ENCODE measurements at places on chromosomes 7 and 10. TPM values are rescaled to one million over a fixed set of nuclear protein-coding genes. Genes with fewer than 3 reads are reported as not detected.

- no peak for DNase-seq
These were observed 181.7 kb downstream of the PTEN start for GRCh38 chr10:88045096-88045495.

- no peak for DNase-seq
These were observed 23.1 kb downstream of the WNT8B start for GRCh38 chr10:100485801-100486495.

DNA sequence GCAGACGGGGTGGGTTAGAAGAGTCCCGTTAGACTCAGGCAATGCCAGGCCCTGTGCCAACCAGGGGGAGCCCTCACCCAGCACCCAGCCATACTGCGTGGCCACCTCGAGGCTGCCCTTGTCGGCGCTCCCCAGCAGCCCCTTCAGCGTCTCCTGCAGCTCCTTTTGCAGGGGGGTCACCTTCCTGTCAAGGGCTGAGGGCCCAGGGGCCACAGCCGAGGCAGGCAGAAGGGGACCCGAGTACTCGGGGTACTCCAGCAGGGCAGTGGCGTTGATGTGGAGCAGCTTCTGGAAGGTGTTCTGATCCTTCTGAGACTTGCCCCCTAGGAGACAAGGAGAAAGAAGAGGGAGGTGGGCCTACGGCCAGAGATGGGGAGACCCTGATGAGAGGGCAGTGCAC, 9.7 kb downstream of the TBRG4 start:
- DNase-seq: no peak

TAS2R5 gene
- 5.1 TPM for total RNA-seq

DNA sequence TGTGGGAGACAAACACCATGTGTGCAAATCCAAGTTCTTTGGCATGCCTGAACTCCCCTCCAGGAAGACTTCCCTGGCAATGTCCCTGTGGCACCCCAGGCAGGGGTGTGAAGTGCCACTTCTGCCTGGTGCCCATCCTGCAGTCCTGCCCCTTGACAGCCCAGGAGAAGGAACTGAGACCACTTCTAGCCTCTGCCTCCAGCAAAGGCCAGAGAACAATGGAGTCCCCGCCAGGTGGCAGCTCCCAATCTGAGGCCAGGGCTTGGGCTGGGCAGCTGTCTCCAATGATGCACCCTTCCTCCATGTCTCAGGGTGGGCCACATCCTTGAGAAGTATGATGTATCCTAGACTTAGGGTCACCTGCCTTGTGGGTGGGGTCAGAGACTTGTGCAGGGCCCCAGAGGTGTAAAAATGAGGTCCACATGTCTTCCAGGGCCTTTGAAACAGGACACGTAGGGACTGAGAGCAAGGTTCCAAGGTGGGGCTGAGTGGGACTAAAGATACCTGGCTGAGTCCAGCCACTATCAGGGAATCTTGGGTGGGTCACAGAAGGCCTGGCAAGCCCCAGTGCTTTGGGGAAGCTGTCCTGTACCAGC, 5.5 kb downstream of the FXYD4 start:
- peak; percentile 30 for DNase-seq

LHFPL3 gene
- total RNA-seq: 9.6 TPM

DNA sequence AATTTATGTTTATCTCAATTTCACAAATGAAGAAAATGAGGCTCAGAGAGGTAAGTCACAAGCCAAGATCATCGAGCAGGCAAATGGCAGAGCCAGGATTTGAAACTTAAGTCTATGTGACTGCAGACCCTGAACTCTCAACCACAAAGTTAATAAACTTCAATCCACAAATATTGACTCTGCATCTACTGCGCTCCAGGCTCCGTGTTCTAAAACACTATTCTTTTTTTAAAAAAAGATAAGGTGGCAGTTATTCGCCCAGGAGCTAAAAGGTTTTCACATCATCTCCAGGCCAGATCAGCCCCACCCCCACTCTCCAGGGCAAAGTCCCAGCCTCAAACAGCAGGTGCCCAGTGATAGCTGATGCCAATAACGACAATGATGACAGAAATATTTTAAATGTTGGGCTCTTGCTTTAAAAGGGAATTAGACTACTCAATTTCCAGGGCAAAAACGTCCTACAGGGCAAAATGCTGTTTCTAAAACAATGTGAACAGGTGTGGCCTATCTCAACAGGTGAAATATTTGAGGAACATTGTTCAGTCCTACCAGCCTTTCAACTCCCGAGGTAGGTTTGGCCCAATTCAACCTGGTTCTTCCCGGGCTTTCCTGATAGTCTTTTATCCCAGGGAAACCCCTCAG, 85.2 kb downstream of the SORBS1 start:
- DNase-seq: no peak

DNA sequence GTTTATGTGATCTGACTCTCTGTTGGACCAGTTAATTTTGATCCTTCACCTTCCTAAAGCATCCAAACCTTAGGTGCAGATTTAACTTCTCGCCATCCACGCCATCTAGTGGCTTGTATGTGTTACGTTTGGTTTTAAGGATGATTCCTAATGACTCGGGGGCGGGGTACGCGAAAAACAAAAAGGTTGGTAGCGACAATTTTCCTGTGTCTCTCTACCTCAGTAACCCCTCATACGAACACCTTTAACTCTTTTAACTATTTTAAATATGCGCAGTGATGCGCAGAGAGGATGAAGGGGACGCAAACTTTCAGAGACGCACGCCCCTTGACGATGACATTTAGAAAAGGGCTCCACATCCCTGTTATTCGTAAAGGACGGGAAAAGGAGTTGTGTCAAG, 714 bp upstream of the KCND2 start:
- no peak for DNase-seq

MSMB gene
- total RNA-seq: not detected

CHAT gene
- not detected for total RNA-seq

AS3MT gene
- total RNA-seq: 2.8 TPM

- DNase-seq: peak; percentile 7
These were observed 6.7 kb upstream of the GRID1 start for GRCh38 chr10:86373251-86373650.

GRCh38 chr7:21850531-21851285, 95.0 kb downstream of the CDCA7L start:
- DNase-seq: no peak

DNA sequence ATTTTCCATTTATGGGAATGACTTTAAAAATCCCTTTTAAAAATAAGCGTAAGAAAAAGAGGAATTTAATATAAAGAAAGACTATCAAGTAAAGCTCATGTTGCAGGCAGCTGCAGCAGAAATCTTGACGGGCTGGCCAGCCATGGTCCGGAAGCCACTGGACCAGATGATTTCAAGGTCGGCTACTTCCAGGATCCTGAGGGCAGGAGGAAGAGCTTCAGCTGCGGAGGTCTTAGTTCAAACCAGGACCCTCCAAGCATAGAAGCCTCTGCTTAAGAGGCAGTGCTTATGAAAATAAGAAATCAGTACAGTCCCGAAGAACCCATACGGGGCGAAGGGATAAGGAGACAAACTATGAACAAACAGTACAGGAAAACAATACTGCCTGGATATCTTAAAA, 220.2 kb upstream of the CELF2 start:
- DNase-seq: no peak

Data from dorsolateral prefrontal cortex (tissue), 122 donors.